ENCODE measurements at places on chromosomes 4 and X. TPM values are rescaled to one million over a fixed set of nuclear protein-coding genes. Genes with fewer than 3 reads are reported as not detected.

DNA sequence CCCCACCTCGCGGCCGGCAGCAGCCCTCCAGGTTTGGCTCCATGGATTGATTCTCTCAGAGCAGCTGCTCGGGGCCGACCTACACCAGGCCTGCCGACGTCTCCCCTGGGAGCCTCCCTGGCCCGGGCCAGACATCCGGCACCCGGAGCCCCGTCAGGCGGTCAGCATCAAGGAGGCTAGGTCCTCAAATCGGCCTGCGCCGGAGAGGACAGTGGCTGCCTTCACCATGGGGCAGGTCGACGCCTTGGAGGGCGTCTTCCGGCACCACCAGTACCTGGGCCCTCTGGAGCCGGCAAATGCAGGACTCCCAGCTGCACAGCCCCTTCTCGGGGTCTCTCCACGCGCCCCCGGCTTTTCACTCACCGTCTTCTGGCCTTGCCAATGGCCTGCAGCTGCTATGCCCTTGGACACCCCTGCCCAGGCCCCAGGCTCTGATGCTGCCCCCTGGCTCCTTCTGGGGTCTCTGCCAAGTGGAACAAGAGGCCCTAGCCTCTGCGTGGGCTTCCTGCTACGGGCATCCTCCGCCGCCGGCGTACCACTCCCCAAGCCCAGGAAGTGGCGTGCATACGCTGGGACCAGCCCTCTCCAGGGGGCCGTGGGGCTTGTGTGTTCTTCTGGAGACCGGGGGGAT lies 341.8 kb downstream of the MAGEB5 start:
- no peak for DNase-seq

SOWAHB gene
- 4.8 TPM for polyA plus RNA-seq

DNA sequence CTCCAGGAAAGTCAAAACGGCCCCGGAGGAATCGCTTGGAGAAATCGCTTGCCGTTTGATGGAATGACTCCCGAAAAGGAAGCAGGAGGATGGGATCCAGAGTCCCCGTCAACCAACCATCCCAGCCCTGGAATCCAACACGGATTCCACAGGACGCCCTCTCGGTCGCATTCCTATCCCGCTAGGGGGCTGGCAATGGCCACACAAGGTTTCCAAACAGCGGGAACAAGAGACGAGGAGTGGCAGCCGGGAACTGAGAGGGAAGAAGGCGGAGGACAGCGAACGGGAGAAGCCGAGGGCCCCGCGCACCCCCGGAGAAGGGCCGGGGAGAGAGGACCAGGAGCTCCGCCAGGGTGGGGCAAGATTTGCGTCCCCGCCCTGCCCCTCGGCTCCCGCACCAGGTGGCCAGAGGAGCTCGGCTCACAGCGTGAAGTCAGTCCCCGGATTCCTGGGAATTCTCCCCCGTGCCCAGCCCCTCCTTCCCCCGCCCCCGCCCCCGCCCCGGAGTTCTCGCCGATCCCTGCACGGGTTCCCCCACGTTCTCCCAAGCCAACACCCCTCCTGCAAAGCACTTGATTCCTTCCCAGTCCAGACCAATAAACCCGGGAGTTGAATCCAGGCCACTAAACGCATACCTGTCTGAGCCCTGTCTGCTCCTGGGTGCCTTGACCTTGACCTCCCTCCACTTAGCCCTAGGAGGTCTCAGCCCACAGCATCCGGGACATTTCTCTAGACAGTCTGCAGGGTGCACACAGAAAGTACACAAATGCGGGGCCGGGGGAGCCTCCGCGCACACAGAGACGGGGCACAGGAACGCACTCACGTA lies 1.4 kb downstream of the PDZD4 start:
- DNase-seq = no peak

DNA sequence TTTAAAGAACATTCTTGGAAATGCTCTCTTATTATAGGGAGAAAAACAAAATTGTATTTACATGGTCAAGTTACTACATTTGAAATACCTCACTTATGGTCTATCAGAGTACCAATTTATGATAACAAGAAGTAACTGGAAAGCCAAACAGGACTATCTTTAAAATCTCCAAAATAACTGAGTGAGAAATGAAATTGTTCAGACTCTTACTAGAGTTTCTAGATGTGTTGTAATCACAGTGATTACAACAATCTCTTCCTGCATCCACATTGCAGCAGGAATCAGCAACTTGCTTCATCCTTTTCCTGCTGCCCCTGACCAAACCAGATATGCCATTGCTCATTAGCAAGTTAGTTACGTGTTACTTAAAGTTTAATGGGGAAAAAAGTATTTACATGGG lies 245.2 kb upstream of the SMIM31 start:
- no peak for DNase-seq

- no peak for DNase-seq
Measured at GRCh38 chrX:147069926-147070325, 255.4 kb upstream of the CXorf51A start.

SAP30 gene
- polyA plus RNA-seq = 13.2 TPM

CPZ gene
- polyA plus RNA-seq = 16.0 TPM

TGIF2LX gene
- not detected for polyA plus RNA-seq

MAGED4B gene
- 69.8 TPM for polyA plus RNA-seq

DNA sequence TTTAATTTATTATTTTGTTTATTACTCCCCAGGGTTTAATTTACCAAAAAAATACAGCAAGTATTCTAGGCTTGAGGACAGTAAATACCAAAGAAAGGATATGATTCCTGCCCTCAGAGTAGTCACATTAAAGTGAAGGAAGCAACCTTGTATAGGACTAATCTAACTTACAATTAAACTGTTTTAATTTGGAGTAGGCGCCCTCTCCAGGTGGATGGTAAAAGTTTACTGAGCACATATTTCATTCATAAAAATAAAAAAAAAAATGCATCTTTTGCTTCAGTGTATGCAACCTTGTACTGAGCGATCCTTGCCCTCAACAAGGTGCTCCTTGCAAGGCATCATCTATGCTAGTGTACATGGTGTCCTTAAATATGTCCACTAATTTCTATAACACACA lies 72.0 kb upstream of the MAGEB16 start:
- no peak for DNase-seq

DNA sequence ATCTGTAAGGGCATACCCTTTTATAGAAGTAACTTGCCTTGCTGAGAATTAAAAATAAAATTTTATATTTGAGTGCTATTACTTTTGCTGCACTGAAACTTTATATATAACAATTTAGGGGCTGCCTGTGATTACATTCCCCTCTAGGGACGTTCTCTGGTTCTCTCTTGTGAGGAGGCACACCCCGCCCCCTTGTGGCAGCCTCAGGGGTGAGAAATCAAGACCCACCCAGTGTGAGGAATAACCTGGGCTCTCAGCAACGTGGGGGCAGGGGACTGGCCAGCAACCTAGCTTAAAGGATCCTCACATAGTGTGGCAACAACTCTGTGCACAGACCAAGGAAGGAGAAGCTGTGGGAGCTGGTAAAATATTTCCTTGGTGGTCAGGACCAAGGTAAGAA lies 43.7 kb downstream of the MAGEA9 start:
- no peak for DNase-seq

DNA sequence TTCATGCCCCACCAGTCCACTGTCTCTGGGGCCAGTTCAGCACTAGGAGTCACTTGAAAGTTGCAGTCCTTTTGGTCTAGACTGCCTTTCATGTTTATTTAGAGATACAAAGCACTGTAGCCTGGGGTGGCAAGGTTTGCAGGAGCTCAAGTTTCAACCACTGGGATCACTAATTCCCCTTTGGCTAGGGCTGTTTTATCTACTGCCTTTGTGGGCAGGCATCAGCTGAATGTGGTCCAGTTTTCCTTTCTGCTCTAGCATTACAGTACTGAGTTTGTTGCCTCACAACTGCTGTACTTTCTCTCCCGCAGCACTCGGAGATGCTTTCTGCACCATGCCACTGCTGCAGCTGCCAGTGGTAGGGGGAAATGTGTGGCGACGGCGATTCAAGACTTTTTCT lies 222.3 kb upstream of the HDX start:
- no peak for DNase-seq

SEC31A gene
- polyA plus RNA-seq = 236 TPM

DNA sequence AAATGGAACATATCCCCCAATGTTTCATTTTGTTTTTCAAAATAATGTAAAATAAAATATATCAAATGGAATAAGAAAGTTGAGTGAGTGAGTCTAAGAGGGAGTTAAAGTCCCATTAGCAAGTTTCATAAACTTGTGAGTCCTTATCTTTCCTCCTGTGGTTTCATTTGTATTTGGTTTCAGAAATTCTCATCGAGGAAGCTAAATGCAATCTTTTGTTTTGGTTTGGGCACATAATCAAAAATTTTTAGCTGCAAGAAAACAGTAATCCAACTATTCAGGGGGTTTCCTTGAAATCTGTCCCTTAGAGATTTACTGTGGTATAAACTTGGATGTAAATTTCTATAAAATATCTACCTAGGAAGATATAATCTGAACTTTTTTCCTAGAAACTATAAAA lies 124.2 kb downstream of the CAMK2D start:
- no peak for DNase-seq

GRCh38 chrX:29643181-29643580 lies 572.2 kb upstream of the MAGEB2 start:
- DNase-seq = no peak

- no peak for DNase-seq
Measured at GRCh38 chrX:72368796-72369195, 63.1 kb upstream of the CITED1 start.

- DNase-seq = no peak
Measured at GRCh38 chr4:185576962-185577950, 41.9 kb upstream of the PDLIM3 start.

MAP9 gene
- polyA plus RNA-seq = 29.9 TPM

DNA sequence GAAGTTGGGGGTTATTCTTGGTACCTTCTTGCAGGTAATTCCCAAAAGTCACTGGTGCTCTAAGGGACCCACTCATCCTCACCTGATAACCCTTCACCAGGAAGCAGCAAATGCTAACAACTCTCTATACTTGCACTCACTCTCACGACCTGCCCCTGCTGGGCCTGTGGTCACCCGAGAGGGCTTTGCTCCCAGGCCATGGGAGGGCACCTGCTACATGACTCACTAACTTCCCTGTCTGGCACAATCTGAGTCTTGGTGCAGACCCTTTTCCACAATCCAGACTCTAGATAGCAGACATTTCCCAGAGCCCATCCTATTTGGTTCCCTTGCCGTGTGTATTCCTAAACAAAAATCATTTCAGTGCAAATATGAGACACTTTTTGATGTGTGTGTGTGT lies 403.8 kb upstream of the FAT1 start:
- no peak for DNase-seq

DNA sequence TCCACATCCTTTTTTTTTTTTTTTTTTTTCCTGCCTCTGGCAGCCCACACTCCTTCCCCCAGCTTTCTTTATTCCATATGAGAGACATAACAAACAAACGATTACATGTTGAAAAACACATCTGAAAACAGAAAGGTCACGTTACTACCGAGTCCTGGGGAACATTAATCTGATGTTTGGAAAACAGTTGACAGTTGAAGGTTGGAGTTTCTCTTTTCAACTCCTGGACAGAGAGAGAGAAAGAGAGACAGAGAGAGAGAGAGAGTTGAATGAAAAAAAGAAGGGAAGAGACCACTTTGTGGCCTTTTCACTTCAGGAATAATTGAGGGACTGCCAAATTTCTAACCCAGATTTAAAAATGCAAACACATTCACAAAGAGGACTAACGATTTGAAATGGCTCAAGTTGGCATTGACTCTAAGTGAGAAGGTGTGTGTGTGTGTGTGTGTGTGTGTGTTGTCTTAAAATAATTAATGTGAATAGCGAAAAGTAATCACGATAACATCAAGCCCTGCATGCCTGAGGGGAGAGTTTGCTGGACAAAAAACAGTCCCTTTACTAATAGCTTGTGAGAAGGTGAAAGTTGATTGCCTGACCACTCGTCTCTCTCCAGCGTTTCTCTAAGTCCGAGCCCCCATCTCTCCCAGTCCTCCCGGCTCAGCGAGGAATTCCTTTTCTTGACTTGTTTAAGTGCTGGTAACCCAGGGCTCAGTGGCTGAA lies 67.3 kb downstream of the FBXO8 start:
- no peak for DNase-seq

SETD7 gene
- polyA plus RNA-seq = 12.4 TPM

UGT2B15 gene
- 0.12 TPM for polyA plus RNA-seq

DNA sequence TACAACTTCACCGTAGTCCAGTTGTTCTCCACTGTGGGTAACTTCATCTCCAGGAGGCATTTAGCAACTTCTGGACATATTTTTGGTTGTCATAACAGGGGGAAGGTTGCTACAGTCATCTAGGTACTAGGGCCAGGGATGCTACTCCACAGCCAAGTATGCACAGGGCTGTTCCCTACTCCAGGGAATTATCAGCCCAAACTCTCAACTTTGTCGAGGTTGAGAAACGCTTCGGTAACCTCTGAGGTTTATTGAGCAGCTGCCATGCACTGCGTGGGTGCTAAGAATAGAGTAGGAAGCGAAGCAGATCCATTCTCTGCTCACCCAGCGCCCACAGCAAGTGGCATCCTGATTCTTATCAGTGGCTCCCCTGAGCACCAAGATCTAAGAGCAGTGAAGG lies 8.2 kb downstream of the FGFBP1 start:
- DNase-seq = no peak

- no peak for DNase-seq
Measured at GRCh38 chrX:41561045-41561444, 113.9 kb downstream of the NYX start.

GRCh38 chr4:81454948-81455347 lies 16.8 kb downstream of the RASGEF1B start:
- no peak for DNase-seq

- DNase-seq = no peak
Measured at GRCh38 chr4:75142382-75142781, 209.5 kb downstream of the PARM1 start.

GRCh38 chr4:16609170-16609758 lies 289.2 kb downstream of the LDB2 start:
- DNase-seq = no peak

TEX11 gene
- 0.10 TPM for polyA plus RNA-seq

DNA sequence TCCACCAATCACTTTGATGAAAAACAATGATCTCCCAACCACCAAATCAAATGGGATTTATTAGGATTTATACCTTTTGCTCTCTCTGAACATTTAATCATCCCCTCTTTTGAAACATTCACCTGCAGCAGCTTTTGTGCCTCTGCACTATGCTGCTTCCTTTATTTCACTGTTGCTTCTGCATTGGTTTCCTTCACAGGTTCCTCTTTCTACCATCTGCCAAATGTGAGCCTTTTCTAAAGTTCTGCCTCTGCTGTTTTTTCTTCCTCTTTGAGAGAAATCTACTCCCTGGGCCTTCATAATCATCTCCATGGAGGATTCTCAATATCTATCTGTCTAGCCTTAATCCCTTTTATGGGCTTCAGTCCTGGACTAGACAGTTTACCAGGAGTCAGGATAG lies 24.7 kb downstream of the CUL4B start:
- DNase-seq = no peak

VCX gene
- polyA plus RNA-seq = not detected

GALNTL6 gene
- polyA plus RNA-seq = 0.85 TPM

DNA sequence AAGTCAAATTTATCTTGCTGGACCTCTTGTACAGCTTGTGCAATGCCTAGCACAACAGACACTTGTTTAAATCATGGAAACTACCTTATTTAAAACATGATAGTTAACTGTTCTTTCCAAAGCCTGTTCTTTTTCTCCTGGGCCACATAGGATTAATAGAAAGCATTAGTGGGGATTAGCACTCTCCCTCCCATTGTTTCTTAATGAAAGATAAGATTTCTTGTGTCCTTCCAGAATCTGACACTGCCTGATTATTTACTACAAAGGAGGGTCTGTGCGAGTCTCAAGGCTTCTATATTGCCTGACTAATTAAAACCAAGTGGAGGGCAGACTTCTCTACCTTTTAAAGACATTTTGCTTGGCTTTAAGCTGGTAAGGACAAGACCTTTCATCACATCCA lies 8.5 kb upstream of the ELMOD2 start:
- no peak for DNase-seq
